ENCODE measurements at places on chromosomes 1 and 21. TPM values are rescaled to one million over a fixed set of nuclear protein-coding genes. Genes with fewer than 3 reads are reported as not detected.
A peak's percentile ranks its signal among the peaks of the same experiment; 100 is the strongest.

Gene KRTAP20-2
- total RNA-seq = not detected

- no peak overlapping the region for H3K4me3 ChIP-seq
- H3K27me3 ChIP-seq = no peaks in the 10 kb centered on the region
- no peak for DNase-seq
These were observed 60.0 kb downstream of the EIF2B3 start for GRCh38 chr1:44926311-44926781.

Gene HSD11B1
- 1.8 TPM for total RNA-seq

- no peaks in the 10 kb centered on the region for H3K36me3 ChIP-seq
- DNase-seq = no peak
- no peaks in the 10 kb centered on the region for H3K4me1 ChIP-seq
- no peak overlapping the region for H3K27ac ChIP-seq
These were observed 103.2 kb downstream of the SCCPDH start for GRCh38 chr1:246827396-246827795.

Gene CFAP45
- 1.0 TPM for total RNA-seq

- peak; percentile 68 for DNase-seq
- H3K27ac ChIP-seq = no peak overlapping the region
- no peak overlapping the region for H3K4me3 ChIP-seq
- no peaks in the 10 kb centered on the region for H3K27me3 ChIP-seq
These were observed 66.7 kb upstream of the ANGPTL3 start for GRCh38 chr1:62530516-62531154.

- H3K36me3 ChIP-seq = no peaks in the 10 kb centered on the region
- DNase-seq = no peak
- H3K4me3 ChIP-seq = no peak overlapping the region
These were observed 37.8 kb upstream of the C8B start for GRCh38 chr1:57003398-57004139.

DNA sequence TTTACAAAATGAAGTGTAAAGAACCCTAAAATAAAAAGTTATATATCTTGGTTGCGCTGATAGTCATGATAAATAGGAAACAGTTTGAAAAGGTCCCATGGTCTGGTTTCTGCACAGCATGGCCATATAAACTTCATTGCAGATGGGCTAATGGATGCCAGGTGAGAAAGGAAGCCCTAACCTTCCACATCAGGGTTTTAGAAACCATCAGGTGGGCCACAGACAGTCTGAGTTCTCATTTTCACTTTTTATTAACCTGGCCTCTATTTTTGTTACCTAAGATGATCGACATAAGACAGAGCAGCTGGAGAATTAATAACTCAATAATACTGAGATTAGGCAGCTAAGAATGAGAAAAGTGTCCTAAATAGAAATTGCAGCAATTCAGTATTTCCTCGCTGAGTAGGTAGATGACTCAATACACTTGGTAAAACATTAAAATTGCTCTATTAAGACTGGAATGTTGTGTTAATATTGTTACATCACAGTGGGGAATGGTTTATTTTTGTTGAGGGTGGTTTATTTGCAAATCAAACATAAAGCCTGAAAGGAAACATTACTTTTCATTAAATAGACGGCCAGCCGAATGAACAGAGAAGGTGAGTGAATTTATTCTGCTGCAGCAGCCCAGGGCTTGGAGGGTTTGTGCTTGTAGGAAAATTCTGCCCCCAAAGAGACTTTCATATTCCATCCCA lies 21.1 kb downstream of the C1orf21 start:
- H3K4me1 ChIP-seq = no peaks in the 10 kb centered on the region
- H3K27me3 ChIP-seq = no peaks in the 10 kb centered on the region
- H3K36me3 ChIP-seq = no peaks in the 10 kb centered on the region
- no peak overlapping the region for H3K4me3 ChIP-seq
- DNase-seq = no peak
- H3K27ac ChIP-seq = no peak overlapping the region

GRCh38 chr1:221105578-221105977 lies 226.3 kb downstream of the HLX start:
- no peaks in the 10 kb centered on the region for H3K27me3 ChIP-seq
- no peak overlapping the region for H3K4me3 ChIP-seq
- DNase-seq = no peak
- no peaks in the 10 kb centered on the region for H3K4me1 ChIP-seq
- no peak overlapping the region for H3K27ac ChIP-seq

DNA sequence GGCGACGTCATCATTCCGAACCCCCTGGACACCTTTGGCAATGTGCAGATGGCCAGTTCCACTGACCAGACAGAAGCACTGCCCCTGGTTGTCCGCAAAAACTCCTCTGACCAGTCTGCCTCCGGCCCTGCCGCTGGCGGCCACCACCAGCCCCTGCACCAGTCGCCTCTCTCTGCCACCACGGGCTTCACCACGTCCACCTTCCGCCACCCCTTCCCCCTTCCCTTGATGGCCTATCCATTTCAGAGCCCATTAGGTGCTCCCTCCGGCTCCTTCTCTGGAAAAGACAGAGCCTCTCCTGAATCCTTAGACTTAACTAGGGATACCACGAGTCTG lies 10.0 kb downstream of the PROX1 start:
- no peak for DNase-seq
- H3K27me3 ChIP-seq = no peaks in the 10 kb centered on the region
- H3K36me3 ChIP-seq = peaks cover 3% of the 10 kb centered on the region
- H3K4me1 ChIP-seq = no peaks in the 10 kb centered on the region
- no peak overlapping the region for H3K27ac ChIP-seq

GRCh38 chr1:227745568-227746265 lies 10.5 kb downstream of the SNAP47 start:
- H3K27me3 ChIP-seq = no peaks in the 10 kb centered on the region
- DNase-seq = no peak
- no peak overlapping the region for H3K27ac ChIP-seq
- H3K4me3 ChIP-seq = no peak overlapping the region
- H3K36me3 ChIP-seq = peaks cover 3% of the 10 kb centered on the region

Gene FBLIM1
- 89.3 TPM for total RNA-seq

DNA sequence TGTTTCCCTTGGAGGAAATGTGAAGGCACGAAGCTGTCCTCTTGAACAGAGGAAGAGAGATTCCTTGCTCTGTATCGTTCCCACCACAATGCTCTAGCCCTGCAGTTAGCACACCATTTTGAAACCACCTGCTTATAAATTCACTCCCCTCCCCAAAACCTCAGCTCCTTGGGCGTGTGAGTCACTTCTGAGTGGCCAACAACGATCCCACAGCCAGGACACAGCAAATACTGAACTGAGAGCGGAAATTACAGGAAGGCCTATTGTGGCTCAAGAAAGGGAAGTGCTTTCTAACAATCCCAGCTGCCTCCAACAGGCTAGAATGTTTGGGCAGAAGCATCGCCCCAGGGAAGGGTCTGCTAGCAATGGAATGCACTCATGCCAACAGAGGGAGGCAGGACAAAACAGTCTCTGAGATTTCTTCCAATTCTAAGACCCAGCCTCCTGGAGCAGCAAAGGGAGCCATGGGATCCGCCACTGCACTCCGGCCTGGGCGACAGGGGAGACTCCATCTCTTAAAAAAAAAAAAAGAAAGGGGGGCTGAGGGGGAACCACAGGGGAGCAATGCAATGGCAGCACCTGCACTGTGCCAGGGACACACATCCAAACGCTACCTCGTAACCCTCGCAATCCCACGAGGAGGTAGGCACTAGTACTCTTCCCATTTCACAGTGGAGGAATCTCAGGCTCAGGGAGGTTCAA lies 1.9 kb downstream of the TMEM53 start:
- peak overlapping the region; percentile 45 for H3K27ac ChIP-seq
- no peaks in the 10 kb centered on the region for H3K27me3 ChIP-seq
- peak overlapping the region; percentile 74 for H3K4me3 ChIP-seq
- H3K36me3 ChIP-seq = no peaks in the 10 kb centered on the region
- no peaks in the 10 kb centered on the region for H3K4me1 ChIP-seq

Gene HPCAL4
- 5.2 TPM for total RNA-seq

- no peaks in the 10 kb centered on the region for H3K4me1 ChIP-seq
- H3K27me3 ChIP-seq = no peaks in the 10 kb centered on the region
- no peaks in the 10 kb centered on the region for H3K36me3 ChIP-seq
These were observed 130.8 kb downstream of the HMCN1 start for GRCh38 chr1:185864889-185865517.

- H3K27ac ChIP-seq = no peak overlapping the region
These were observed 66.7 kb downstream of the MAN1A2 start for GRCh38 chr1:117433943-117434342.

Gene LHX8
- total RNA-seq = not detected

- peak overlapping the region; percentile 87 for H3K27ac ChIP-seq
- no peak for DNase-seq
- no peaks in the 10 kb centered on the region for H3K4me1 ChIP-seq
These were observed 129.5 kb downstream of the ADSS2 start for GRCh38 chr1:244322181-244322580.

Gene KRTAP7-1
- total RNA-seq = not detected

Gene ZNF695
- total RNA-seq = 0.44 TPM

Gene OPRD1
- total RNA-seq = not detected

Gene ZNF683
- total RNA-seq = 0.25 TPM

Gene CRYAA
- not detected for total RNA-seq

GRCh38 chr1:191870490-191870889 lies 287.8 kb upstream of the RGS18 start:
- no peak overlapping the region for H3K4me3 ChIP-seq
- DNase-seq = no peak
- no peaks in the 10 kb centered on the region for H3K36me3 ChIP-seq

DNA sequence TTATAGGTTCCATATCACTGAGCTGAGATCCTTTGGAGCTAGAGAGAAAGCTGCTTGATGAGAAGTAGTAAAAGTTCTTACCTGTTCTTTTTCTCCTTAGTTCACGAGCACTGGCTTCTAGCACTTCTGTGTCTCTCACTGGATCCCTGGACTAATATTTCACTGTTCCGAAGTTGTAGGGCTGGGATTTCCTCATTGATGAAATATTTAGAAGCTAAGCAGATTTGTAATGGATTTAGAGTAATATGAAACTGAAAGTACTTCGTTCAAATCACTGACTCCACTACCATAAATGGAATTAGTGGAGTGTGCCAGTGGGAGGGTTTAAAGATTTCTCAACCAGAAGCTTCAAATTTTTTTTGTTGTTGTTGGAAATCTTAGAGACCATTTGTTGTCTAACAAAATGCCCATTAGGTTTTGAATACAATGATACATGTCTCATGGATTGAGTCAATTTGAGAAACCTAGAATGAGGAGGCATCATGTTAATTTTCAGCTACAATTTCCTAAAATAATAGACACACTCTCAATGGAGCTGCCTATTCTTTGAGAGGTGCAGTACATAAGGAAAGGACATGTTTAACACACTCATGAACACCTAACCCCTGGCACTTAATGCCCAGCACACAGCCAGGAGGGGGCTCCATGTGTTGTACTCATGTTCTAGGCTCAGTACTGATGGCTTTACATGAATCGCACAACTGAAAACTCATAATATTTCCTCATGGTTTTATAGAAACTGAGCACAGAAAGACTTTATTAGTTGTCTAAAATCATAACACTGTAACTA lies at the start of gene GBP1:
GBP1 (minus strand) TSS at position 130 of the 790 bp plus-strand sequence. CDS start 1,974 bp downstream, outside the sequence.
- no peaks in the 10 kb centered on the region for H3K4me1 ChIP-seq
- H3K4me3 ChIP-seq = peak within 1 kb of the TSS; percentile 71
- H3K27me3 ChIP-seq = no peaks in the 10 kb centered on the region
- H3K27ac ChIP-seq = peak within 1 kb of the TSS; percentile 71

Gene C1orf210
- 21.1 TPM for total RNA-seq

Gene LCA5L
- total RNA-seq = 4.3 TPM

Gene PTPN14
- total RNA-seq = 87.2 TPM

GRCh38 chr1:78607944-78608343 lies 12.3 kb upstream of the IFI44L start:
- no peak overlapping the region for H3K27ac ChIP-seq
- no peaks in the 10 kb centered on the region for H3K27me3 ChIP-seq

DNA sequence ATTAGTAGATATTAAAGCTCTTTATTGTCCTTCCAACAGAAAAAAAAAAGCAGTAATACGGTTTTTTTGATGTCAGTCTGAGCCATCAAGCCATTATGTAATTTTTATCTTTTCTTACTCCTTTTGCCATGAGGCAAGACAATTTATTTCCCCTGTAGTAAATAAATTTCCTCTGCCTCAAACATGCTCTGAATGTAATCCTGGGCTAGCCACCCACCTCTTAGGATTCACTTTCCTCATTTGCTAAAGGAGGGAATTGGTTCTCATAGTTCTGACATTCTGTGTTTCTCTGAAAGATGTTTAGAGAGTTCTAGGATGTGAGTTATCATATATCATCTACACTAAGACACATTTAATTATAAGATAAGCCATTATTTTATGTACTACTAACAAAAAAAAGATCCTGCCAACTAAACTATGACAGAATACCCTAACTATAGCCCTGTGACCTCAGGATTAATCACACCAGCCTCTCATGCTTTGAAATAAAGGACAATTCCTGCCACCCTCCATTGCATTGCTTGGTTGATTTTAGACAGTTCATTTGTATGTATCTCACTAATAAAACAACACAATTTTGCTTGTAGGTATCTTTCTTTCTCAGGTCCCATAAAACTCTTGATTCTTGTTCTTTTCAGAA lies 34.0 kb upstream of the RAP1A start:
- no peak for DNase-seq
- H3K36me3 ChIP-seq = no peaks in the 10 kb centered on the region
- H3K4me1 ChIP-seq = peaks cover 2% of the 10 kb centered on the region

Gene NBPF20
- total RNA-seq = 3.8 TPM

DNA sequence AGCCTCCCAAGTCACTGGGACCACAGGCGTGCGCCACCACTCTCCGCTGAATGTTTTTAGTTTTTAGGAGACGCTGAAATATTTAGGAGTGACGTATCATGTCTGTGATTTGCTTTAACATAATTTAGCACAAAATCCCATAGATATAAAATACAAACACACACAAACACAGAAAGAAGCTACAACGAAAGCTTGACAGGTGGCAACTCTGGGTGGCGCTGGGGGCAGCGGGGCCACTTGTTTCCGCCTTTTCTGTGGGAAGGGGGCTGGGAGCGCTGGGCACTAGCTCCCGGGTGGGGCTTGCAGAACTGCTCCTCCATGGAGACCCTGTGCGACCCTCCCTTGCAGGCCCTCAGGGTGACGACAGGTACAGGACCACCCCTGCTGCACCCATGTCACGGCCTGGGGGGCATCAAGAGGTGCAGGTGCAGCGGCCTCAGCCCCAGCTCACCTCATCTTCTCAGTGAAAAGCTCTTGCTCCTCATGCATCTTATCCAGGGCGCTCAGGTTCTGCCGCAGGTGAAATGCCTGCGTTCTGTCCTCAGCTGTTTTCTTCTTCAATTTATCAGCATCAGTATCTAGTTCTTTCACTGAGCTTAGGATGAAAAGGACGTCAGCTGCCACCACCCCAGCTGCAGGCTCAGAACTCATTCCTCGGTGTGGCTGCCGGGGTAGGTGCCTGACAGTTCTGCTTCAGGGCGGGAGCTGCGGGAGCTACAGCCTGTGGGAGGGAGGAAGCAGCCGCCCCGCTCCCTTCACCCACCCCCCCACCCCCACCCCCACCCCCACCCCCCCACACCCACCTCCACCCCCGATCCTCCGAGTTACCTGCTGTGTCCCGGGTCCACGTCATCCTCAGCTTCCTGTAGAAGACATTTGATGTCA lies 15.3 kb downstream of the CFAP74 start:
- peaks cover 2% of the 10 kb centered on the region for H3K4me1 ChIP-seq
- no peaks in the 10 kb centered on the region for H3K27me3 ChIP-seq
- no peak for DNase-seq
- no peaks in the 10 kb centered on the region for H3K36me3 ChIP-seq
- H3K27ac ChIP-seq = no peak overlapping the region

GRCh38 chr1:182473556-182473955 lies 23.6 kb downstream of the RGSL1 start:
- no peak overlapping the region for H3K27ac ChIP-seq
- H3K36me3 ChIP-seq = no peaks in the 10 kb centered on the region
- H3K27me3 ChIP-seq = no peaks in the 10 kb centered on the region
- no peak overlapping the region for H3K4me3 ChIP-seq
- DNase-seq = no peak
- no peaks in the 10 kb centered on the region for H3K4me1 ChIP-seq

Data from kidney (tissue), 22 donors.